Skin of body (tissue), 3 donors: ENCODE measurements at places on chromosomes 2 and 18.

DNA sequence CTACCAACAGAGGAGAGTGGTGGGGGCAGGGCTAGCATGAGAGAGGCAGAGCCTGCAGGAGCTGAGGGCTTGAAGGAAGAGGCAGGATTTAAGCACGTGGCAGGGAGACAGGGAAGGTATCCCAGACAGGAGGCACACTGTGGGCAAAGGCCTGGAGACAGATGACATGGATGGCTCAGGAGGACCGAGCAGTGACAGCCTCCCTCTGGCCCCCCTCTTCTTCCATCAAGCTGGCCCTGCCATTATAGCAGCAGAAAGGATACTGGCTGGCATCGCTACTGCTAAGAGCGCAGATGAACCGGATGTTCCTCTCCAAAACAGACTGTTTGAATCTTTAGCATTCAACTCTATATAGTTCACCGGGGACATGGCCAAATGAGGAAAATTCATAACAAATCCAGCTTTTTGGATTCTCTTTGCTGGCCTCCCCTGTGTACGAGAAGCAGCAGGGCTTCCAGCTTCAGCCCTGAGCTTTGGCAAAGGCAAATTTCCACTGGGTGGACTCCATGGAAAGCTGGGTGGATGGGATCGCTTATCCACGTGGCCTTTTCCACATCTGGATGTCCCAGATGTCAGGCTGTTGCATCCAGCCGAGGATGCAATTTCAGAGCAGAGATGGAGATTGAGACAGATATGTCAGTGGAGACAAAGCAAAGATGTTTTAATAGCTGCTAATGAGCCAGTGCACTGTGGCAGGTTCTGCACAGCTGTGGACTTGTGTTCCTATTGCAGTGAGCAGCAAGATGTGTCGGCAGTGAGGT is 36.2 kb downstream of the CAPN13 start:
- DNase-seq = peak; percentile 86

DNA sequence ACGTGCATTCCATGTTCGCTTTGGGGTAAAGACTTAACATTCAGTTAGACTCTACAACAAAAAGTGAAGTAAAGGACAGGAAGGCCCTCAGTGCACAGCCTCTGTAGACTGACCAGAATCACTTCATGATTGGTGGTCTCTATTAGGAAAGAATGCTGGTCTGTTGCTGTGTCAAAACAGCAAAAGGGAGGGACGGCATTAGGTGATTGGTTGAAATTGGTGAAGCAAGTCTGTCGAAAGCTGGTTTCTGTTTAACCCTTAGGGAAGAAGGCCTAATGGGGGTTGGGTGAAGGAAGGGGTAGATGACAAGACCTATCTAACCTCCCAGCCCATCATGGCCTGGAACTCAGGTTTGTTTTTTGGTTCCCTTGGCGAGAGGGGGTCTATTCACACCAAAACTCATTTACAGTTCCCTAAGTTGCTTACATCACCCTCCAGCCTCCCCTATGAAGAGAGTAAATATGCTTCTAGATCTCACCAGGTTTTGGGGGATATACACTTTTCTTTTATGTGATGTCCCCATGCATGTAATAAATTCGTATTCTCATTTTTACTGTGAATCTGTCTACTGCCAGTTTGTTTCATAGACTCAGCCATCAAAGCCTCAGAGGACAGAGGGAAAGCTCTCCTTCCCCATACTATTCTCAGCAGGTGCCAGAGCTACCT is 65.6 kb downstream of the TMEM17 start:
- no peak for DNase-seq

DNA sequence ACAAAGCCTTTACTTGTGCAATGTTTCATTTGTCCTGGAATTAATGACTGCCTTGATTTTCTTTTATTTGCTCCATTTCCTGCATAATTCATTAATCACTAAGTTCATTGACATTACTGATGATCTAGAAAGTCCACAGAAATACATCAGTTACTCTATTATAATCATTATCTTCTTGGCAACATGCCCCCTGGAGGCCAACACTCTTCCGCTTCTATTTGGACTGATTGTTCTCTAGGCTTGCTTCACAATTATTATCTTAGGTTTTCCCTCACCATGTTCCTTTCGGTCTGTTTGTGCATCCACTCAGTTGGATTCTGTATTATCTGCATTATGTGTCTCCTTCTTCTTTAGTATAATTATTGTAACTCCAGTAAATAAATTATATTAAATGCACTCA is 461.0 kb upstream of the CDH2 start:
- DNase-seq = no peak

- no peak for DNase-seq
These were observed 653 bp downstream of the MRPS9 start for GRCh38 chr2:105038383-105039061.

GRCh38 chr2:205141381-205141780 is 540.9 kb upstream of the NRP2 start:
- DNase-seq = no peak

- no peak for DNase-seq
These were observed 139.3 kb downstream of the ACOXL start for GRCh38 chr2:110871637-110872036.

- DNase-seq = no peak
These were observed 12.8 kb upstream of the MATN3 start for GRCh38 chr2:20025065-20025786.

DNA sequence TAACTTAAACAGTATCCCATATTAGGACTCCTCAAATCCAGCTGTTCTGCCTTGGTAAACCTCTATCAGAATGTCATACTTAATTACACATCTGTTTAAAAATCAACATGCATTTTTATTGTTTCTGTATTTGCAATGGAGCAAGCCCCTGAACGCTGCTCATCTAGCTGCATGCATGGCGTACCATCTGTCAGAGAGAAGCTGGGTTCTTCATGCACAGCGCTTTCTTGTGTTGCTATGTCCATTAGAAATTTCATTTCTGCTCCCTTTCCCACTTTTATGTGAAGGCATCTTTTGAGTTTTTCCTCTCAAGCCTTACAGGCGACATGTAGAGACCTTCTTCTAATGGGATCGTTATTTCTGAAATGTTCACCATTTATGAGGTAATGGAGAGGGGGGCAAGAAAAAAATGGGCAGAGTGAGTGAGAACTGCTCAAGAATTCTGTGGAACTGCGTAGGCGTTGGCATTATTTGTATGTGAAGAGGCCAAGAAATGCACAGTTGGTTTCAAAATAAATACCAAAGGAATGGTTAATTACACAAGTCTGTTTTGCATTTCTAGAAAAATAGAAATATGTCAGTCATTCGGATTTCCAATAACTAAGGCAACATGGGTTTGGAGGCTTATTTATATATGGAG is 31.6 kb downstream of the INSIG2 start:
- peak; percentile 20 for DNase-seq

DNA sequence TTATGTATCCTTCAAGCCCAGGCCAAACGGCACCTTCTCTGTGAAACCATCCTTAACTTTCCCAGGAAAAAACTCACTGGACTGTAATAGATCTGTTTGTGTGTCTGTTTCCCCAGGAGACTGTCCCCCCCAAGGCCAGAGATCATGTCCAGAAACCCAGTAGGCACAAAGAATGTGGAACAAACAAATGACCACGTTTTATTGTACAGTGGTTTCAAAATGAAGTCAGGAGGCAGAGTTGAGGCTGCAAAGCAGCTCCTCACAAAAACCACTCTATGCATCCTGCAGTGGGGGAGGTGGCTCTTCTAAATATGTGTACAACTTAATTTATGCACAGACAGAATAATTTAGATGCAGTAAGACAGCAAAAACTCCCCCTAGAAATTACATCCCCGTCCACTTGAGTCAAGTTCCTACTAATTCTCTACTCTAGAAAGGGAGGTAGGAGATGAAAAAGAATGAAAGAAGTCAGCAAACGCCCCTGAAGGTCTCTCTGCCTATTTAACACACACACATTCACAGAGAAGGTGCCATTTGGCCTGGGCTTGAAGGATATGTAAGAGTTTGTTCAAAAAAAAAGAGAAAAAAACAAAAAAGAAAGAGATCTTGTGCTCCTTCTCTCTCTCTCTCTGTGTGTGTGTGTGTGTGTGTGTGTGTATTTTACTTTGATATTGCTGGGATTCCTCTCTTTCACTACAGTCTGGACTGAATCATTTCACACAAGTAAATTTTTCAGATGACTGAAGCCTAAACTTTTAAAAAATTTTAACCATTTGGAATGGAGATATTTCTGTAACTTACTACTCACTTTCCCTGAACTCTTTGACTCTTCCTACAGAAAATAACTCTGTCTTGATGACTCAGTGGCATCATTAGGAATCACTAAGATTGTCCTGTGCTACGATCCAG is 19.5 kb downstream of the BCL2 start:
- DNase-seq = no peak

DNA sequence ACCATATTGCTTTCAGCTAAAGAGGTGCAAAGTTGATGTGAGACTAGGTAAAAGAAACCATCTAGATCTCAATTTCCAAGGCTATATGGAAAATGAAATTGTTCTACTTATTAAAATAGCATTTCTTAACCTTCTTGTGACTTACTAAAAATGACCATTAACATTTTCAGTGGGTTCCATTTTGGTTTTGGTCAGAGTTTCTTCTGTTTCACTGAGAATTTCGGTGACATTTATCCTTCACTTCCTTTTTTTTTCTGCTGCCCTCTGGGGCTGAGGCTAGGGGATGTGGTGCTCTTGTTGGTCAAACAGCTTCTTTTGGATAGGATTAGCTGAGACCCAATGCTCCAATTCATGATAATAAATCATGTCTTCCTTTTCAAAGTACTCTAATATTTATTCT is 44.3 kb upstream of the REL start:
- DNase-seq = no peak

GRCh38 chr2:207337234-207338219 is 171.8 kb upstream of the KLF7 start:
- no peak for DNase-seq

GRCh38 chr18:70920840-70921374 is 632.1 kb downstream of the SOCS6 start:
- no peak for DNase-seq

DNA sequence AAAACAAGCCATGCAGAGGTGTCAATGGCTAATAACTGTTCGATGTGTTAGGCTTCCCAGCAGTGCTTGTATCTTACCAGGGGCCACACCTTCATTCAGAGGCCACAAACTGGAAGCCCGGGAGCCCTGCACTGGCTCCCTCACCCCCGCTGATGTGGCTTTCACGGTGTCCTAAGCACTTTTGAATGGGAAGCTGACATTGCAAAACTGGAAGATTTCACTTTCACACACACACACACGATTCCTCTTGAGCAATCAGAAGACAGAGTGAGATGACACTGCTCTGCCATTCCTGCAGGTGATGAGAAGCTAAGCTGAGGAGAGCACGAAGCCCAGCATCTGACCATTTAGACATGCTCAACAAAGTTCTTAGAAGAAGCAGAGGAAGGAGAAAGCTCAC is 8.6 kb upstream of the ZNF407 start:
- DNase-seq = no peak

DNA sequence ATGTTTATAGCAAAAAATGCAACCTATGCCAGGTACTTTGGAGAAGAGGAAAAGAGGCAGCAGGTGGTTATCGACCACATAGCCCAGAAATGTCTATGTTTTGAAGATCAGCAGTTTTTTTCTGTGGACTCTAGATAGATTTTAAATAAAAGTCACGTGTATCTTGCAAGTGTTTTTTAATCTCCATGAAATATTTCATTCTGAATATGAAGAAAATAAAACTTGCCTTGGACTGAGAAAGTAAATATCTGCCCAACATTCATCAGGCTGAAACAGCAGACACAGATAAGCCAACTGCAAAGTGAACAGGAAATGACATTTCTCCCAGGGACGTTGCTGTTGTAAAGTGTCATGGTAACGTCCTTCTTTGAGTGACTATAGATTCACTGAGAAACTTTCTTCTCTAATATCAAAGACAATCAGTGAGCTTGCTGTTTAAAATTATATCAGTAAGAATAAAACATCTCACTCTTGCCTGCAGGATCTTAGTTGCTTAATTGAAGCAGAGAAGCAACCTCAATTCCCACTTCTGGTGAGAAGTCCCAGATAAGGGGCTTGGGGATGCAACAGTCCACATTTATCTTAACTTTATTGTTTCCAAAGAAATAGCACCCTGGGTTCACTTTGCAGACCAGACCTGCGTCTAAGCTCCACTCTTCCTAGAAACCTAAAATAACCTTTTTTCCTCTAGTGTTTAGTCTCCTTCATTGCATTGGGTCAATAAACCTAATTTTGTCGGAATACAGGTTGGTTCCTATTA is 6.3 kb downstream of the MYOM1 start:
- DNase-seq = no peak

DNA sequence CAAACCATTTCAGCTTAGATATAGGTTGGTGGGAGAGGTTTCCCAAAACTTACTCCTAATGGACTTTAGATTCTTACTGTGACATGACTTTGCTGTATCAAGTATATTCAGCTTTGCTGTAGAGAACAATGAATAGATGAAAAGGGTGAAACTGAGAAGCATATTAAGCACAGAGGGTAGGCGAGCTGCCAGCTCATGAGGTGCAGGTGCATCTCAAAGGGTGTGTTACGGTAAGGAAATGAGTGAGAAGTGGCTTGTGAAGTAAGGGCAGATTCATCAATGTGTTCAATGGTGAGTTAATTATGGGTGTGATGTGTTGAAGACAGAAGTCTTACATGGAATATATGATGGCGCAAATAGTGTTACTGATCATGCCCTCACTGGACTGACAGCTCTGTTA is 49.3 kb downstream of the CD8B2 start:
- no peak for DNase-seq

GRCh38 chr2:861655-862354 is 88.8 kb upstream of the SNTG2 start:
- DNase-seq = no peak

- no peak for DNase-seq
These were observed 4.4 kb upstream of the ATP8B1 start for GRCh38 chr18:57807336-57808117.

DNA sequence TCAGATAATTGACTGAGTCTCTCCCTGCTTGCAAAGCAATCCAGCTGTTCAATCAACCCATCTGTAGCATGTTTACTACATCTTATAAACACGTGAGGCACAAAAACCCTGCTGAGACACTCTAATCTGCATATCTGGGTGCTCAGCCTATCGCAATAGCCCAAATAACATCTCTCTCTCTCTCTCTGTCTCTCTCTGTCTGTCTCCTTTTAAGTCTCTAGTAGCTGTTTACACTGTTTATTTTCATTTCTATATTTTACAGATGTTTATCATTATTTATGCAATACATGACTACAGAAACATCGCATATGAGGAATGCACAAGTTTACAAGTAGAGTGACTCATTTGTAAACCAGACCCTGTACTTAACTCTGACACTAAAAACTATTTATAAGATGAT is 422.1 kb upstream of the DSEL start:
- peak; percentile 45 for DNase-seq

DNA sequence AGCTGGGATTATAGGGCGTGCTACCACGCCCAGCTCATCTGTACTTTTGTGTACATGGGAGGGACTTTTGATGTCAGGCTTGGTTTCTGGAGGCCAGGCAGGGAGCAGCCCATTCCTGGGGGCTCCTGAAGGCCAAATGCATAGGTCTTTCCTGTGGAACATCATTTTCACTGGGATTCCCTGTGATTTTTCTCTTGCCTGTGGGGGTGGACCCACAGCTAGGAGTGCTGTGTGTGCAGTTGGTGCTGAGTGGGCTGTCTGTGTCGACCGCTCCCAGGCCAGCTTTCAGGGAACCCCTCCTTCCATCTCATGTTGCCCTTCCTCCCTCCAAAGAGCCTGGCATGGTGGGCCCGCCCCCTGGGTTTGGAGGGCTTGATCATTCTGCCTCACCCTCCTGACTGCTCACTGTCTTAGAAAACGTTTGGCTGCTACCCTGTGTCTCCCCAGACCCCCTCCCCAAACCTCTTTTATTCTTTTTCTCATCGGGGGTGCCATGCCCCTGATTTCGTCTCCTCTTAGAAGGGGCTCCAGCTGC is 10.5 kb downstream of the EFHD1 start:
- no peak for DNase-seq

- DNase-seq = no peak
These were observed 30.1 kb upstream of the SERPINE2 start for GRCh38 chr2:224069172-224069571.

- DNase-seq = no peak
These were observed 3.3 kb downstream of the CDH7 start for GRCh38 chr18:65754121-65754520.
